ENCODE measurements at places on chromosomes 5 and 9. TPM values are rescaled to one million over a fixed set of nuclear protein-coding genes. Genes with fewer than 3 reads are reported as not detected.

- DNase-seq = no peak
Measured at GRCh38 chr5:123879071-123879470, 367.1 kb downstream of the CSNK1G3 start.

- DNase-seq = no peak
Measured at GRCh38 chr5:154842689-154843530, 7.5 kb downstream of the FAXDC2 start.

- peak; percentile 73 for DNase-seq
Measured at GRCh38 chr5:78509884-78510769, 138.4 kb downstream of the LHFPL2 start.

GRCh38 chr5:73093943-73094342 is 26.4 kb upstream of the TMEM171 start:
- DNase-seq = no peak

DNA sequence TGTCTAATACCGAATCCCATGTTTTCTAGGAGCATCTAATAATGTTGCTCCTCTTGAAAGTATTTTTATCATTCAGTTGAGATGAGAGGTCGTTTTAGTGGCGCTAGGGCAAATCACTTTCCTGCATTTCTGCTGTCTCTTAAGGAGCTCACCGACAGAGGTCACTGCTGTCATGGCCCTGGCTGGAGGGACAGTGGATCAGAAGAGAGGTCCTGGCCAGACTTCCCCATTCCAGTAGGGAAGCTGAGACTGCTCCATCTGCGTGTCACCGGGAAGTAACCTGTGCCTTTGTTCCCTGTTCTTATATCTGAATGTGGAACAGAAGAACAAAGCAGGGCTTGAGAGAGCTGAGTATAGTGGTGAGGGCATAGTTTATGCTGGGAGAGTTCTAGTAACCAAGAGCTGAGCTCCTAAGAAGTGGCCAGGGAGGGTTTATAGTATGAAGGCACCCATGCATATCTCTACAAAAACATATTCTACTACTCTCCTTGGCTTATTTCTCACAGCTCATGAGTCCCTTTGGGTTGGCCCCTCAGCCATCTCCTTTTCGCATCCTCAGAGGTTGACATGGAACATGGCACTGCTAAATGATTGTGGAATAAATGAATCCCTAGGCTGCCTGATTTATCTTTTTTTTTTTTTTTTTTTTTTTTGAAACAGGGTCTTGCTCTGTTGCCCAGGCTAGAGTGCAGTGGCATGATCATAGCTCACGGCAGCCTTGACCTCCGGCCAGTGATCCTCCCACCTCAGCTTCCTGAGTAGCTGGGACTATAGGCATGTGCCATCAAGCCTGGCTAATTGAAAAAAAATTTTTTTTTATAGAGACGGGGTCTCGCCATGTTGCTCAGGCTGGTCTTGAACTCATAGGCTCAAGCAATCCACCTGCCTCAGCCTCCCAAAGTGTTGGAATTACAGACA is 27.2 kb downstream of the ATP6V0E1 start:
- DNase-seq = no peak

- no peak for DNase-seq
Measured at GRCh38 chr9:124480621-124480981, 26.6 kb downstream of the NR5A1 start.

ARHGEF37 gene
- total RNA-seq = 11.9 TPM

MRRF gene
- total RNA-seq = 61.5 TPM

SHISAL2B gene
- not detected for total RNA-seq

GNG10 gene
- 50.7 TPM for total RNA-seq

PCDHB7 gene
- total RNA-seq = 2.4 TPM

All from ureter (tissue), 1 donor.